Activated CD8-positive, alpha-beta memory T cell treated with anti-CD3 and anti-CD28 coated beads for 4 hours (primary cell): ENCODE measurements at places on chromosomes 7 and 10.
A peak's percentile ranks its signal among the peaks of the same experiment; 100 is the strongest.

GRCh38 chr10:79239275-79239779, 107.9 kb upstream of the PPIF start:
- DNase-seq = no peak

DNA sequence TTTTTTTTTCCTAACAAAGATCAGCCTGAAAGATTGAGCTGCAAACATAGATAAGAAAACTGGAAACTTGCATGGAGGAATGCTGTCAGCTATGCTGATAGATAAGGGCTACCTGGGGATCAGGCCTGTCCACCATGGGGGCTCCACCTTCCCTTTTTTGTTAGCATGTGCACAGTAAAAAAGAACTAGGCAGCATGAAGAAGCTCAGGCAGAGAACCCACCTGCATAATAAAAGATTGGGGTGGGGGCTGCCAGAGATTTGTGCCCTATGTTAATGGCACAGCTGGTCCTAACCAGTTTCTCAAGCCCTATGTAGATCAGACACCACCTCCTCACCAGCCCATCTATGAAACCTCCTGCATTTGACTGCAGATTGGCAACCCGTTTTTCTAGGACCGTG, 45.4 kb upstream of the CACNB2 start:
- no peak for DNase-seq

- DNase-seq = no peak
Observed at GRCh38 chr10:70901276-70901878, 13.0 kb upstream of the PCBD1 start.

- DNase-seq = no peak
Observed at GRCh38 chr10:101932183-101932582, 88.6 kb upstream of the KCNIP2 start.

DNA sequence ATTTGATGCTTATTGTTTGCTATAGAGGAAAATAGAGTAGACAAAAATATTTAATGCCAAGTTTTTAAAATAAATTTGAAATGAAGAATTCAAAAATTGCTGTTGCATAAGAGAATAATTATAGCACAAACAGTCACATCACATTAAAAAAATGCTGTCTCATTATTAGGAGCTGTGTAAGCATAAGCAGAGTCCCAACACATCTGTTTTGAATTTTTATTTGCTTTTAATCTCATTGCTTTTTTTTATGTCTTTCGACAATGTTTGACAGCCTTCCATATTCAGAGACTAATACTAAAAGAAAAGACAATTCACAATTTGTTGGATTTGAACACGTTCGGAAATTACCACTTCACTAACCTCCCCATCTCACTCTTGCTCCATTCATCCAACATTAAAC, 143.5 kb downstream of the TFPI2 start:
- DNase-seq = no peak

GRCh38 chr10:62183442-62183841, 85.2 kb downstream of the RTKN2 start:
- DNase-seq = peak; percentile 9

GRCh38 chr7:79681454-79681853, 228.0 kb upstream of the MAGI2 start:
- no peak for DNase-seq

GRCh38 chr10:112250555-112250954, 32.6 kb upstream of the TECTB start:
- DNase-seq = no peak

DNA sequence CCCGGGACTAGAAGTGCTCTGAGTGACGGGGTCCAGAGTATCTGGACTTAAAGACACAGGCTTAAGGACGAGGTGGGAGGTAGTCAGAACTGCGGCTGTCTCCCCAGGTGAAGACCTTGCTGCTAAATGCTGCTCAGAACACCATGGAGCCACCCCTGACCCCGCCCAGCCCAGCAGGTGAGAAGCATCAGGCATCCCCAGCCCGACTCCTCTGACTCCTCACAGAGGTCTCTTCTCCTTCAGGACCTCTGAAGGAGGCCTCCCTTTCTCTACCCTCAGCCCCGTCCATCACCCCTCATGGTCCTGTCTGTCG, 5.8 kb downstream of the NFKB2 start:
- no peak for DNase-seq

- DNase-seq = no peak
Observed at GRCh38 chr7:133778472-133778871, 348.7 kb upstream of the LRGUK start.
